ENCODE measurements at places on chromosomes 1 and 21.

- DNase-seq: no peak
Observed at GRCh38 chr1:195791796-195792195, 816.4 kb downstream of the KCNT2 start.

GRCh38 chr1:207428783-207429182, 25.3 kb upstream of the CR2 start:
- DNase-seq: no peak

DNA sequence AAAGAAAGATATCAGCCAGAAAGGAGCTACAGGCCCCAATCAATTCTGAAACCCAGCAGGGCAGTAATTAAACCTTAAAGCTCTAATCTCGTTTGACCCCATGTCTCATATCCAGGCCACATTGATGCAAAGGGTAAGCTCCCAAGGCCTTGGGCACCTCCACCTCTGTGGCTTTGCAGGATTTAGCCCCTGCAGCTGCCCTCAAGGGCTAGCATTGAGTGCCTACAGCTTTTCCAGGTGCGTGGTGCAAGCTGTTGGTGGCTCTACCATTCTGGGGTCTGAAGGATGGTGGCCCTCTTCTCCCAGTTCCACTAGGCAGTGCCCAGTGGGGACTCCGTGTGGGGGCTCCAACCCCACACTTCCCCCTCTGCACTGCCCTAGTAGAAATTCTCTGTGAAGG, 429.9 kb downstream of the NPHP4 start:
- DNase-seq: no peak

GRCh38 chr1:39268906-39269305, 64.4 kb downstream of the MACF1 start:
- DNase-seq: no peak

DNA sequence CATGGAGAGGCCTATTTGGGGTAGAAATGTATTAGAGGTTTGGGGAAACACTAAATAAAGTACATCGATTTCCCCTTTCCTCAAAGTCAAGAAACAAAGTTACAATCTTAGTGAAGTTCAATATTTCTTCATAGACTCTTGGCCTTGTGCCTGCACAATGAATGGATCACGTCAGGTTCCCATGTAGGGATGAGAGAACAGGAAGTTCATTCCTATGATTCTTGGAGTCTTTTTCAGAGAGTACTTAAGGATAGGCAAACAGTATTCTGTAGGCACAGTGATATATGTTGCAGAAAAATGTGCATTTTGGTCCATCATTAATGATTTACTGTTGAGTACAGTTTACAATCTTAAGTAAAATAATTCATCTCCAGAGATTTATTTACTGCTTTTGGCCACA, 275.5 kb downstream of the RGS7 start:
- DNase-seq: no peak

- DNase-seq: no peak
Observed at GRCh38 chr1:227666286-227666685, 68.8 kb downstream of the JMJD4 start.

DNA sequence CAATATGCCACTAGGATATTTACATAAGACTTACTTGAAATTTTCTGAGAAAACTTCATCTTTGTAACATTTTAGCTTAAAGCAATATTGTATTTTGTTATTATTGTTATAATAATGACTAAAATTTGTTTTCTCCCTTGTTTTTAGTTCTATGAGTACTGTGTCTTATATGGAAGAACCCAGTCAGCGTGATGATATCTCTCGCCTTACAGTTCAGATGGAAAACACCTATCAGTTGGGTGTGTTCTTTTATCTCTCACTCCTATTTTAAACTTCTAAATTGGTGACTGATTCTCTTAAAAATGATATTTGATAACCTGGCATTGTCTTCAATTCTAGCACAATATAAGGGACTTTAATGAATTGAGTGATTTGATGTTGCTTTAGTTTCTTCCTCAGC, 18.0 kb downstream of the DYNLT5 start:
- no peak for DNase-seq

GRCh38 chr1:207366022-207366421, 44.5 kb downstream of the CD55 start:
- DNase-seq: no peak

DNA sequence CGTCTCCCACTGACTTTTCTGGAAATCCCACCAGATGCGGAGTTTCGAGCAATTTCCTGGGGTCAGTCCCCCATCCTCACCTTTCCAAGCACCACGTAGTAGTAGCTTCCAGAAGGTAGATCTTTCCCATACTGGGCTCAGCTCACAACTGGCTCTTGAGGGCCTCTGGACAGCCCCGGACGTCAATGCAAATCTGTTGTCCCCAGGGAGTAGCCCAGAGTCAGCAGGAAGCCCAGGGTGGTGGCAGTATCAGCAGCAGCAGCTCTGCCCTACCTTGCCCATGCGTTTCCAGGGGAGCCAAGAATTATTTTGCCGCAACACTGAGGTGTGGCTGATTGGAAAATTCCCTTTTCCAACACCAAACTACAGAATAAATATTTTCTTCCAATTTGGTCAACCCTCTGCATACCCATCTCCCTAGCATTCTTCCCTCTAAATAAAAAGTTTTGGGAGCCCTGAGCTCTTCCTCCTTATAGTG, 70.3 kb downstream of the CD46 start:
- DNase-seq: peak; percentile 82

All from NCI-H460 (cell line).